Activated CD4-positive, CD25-positive, alpha-beta regulatory T cell treated with anti-CD3 and anti-CD28 coated beads, Interleukin-2, amount 50 U/mL, for 24 hours (primary cell): ENCODE measurements at places on chromosomes 1 and 21.
A peak's percentile ranks its signal among the peaks of the same experiment; 100 is the strongest.

GRCh38 chr1:94265906-94266305, 28.5 kb upstream of the ARHGAP29 start:
- ATAC-seq, result no peak

DNA sequence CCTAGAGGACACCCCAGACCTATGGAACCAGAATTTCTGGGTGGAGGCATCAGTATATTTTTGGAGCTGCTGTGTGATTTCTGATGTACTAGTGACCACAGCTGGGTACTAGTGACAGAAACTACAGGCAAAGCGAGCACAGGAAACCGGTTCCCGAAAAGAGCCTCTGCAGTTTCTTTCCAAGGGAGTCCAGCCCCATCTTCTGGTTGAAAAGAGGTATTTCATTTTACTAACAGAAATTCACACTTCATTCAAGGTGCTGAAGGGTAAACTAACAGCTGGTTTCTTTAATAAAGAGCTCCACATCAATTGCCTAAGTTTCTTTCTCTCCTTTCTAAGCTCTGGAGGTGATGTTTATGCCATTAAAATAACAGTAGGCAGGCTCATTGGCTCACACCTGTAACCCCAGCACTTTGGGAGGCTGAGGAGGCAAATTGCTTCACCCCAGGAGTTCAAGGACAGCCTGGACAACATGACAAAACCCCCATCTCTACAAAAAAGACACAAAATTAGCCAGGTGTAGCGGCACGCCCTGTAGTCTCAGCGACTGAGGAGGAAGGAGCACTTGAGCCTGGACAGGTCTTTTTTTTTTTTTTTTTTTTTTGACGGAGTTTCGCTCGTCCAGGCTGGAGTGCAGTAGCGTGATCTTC, 22.0 kb downstream of the THAP3 start:
- no peak for ATAC-seq

- no peak for ATAC-seq
Observed at GRCh38 chr1:46587069-46587468, 17.0 kb downstream of the MKNK1 start.

- peak; percentile 50 for ATAC-seq
Observed at GRCh38 chr21:41953831-41954653, at the start of gene C2CD2. TSS of gene C2CD2 (minus strand) at chr21:41954018. CDS start at chr21:41953648, 370 bp downstream.

- no peak for ATAC-seq
Observed at GRCh38 chr1:29330856-29331255, 94.5 kb downstream of the PTPRU start.

DNA sequence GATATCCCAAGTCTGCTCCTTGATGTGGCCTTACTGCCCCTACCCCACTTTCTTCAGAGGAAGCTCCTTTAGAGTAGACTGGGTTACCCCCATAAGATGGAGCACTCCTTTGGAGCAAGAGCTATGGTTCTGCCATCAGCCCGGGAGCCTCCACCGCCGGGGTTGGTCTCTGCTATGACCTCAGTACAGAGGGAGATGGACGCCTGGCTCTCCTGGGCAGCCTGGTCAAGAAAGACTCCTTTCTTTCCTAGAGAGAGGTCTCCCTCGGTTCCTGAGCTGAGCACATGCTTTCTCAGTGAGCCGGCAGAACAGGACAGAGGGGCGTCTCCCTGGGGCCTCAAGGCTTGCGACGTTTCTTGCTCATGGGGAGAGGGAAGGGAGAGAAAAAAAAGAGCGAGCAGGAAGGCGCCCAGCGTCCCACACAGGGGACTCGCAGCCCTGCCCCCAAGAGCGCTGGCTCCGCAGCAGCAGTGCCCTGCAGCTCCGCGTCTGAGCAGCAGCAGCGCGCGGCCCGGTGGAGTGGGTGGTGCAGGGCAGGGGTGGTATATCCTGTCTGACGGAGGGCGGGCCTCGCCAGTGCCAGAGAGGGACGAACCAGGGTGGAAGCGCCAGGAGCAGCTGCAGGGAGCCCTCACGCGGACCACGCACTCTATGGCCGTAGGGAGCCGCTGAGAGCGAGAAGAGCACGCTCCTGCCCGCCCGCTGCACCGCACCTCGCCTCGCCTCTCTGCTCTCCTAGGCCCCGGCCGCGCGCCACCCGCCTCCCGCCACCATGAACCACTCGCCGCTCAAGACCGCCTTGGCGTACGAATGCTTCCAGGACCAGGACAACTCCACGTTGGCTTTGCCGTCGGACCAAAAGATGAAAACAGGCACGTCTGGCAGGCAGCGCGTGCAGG, at the start of gene PKP1:
PKP1 (plus strand) TSS at position 576 of the 899 bp plus-strand sequence; CDS start at position 773, 197 bp downstream.
- ATAC-seq, result peak; percentile 35

- no peak for ATAC-seq
Observed at GRCh38 chr1:158153746-158154444, 26.8 kb upstream of the CD1D start.

DNA sequence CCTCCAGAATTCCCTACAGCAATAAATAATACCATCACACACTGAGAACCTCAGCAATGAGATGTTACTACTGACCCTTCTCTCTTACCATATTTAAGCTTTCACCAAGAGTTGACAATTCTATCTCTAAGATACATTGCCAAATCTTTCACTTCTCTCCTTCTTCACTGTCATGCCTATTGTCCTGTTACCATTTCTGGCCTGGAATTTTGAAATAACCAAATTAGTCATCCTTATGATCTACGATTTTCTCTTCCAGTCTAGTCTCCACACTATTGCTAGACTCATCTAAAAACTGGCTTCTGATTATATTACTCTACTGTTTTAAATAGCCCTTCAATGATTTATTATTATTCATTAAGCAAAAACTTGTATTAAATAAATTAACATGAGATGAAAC, 656.1 kb upstream of the ADGRL4 start:
- no peak for ATAC-seq

GRCh38 chr1:95353194-95353593, 119.2 kb downstream of the RWDD3 start:
- ATAC-seq, result no peak

DNA sequence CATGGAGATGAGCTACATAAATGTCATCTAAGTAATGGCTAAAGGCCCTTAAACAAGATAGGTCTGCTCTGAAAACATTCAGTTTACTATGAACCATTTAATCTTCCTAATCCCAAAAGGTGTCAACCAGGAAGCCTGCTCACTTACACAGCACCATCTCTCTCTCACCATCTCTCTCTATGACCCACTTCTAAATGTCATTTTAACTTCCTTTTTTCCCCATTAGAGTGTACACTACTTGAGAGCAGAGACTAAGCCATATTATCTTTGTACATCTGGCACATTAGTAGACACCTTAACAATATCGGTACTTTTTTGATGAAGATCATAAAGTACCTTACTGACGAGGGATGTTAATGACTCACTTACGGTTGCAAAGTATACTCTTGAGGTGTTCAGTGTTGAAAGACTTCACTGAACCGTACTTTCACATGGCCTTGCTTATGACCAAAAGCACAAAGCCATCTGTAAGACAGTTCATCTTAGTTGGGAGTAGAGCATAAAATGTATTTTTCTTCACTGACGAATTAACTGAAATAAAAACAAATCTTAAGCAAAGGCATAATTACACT, 25.4 kb downstream of the FBXO42 start:
- peak; percentile 71 for ATAC-seq

GRCh38 chr1:203447151-203447550, 28.5 kb upstream of the PRELP start:
- no peak for ATAC-seq

DNA sequence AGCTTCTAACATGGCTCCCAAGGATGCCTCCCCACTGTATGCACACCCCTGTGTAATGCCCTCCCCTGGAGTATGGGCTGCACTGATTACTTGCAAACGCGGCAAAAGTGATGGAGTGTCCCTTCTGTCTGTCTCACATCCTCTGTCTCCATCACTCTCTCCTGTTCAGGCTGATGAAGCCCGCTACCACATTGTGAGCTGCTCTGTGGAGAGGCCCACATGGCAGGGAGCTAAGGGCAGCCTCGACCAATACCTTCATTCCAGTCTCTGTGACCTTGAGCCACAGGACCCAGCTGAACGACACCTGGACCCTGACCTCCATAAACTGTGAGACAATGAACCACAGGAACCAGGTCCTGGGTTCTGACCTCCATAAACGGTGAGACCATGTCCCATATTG, 154.1 kb upstream of the ETV3 start:
- no peak for ATAC-seq

DNA sequence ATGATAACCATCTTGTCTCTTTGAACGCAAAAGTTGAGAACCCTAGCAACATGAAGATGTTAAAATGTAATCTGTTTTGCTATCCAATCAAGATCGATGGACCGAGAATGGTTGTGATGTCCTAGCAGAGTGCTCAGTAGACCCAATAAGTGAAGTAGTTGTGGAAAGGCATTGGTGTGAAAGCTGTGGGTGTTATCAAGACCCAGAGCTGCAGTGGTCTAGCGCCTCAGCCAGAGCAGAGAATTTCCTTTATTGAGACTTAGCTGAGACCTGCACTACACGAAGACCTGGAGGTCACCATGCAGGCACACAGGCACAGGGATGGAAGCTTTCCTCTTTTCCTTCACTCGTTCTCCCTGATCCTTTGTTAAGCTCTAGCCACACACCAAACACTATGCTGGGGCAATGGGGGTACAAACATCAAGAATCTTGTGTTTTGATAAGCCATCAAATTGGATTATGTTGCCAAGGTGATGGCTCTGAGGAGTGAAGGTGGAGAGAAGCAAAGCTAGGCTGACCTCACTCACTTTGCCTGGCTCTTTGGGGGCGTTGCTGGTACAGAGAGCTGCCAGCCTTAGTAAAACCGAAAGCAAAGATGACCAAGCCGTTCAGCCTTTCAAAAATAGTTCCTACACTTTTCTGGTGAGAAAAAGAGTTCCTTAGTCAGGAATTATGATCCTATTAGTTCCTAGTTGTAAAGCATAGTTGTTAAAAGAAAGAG, 24.1 kb downstream of the METTL13 start:
- ATAC-seq, result no peak

DNA sequence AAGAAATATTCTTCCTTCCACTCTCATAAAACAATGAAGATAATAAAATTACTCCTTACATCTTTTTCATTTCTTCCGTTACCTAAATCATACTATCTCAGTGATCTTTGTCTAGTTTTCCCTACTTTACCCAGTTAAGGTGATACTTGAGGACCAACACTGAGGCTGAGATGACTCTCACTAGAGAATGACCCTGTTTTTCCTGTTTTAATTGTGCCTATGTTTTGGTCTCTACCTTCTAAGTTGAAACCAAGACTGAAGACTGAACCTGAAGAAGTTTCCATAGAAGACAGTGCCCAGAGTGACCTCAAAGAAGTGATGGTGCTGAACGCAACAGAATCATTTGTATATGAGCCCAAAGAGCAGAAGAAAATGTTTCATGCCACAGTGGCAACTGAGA, 25.1 kb downstream of the AIM2 start:
- ATAC-seq, result no peak

- peak; percentile 61 for ATAC-seq
Observed at GRCh38 chr1:145845144-145845513, 301 bp upstream of the NUDT17 start.

GRCh38 chr1:241926141-241926540, 31.4 kb upstream of the BECN2 start:
- no peak for ATAC-seq

DNA sequence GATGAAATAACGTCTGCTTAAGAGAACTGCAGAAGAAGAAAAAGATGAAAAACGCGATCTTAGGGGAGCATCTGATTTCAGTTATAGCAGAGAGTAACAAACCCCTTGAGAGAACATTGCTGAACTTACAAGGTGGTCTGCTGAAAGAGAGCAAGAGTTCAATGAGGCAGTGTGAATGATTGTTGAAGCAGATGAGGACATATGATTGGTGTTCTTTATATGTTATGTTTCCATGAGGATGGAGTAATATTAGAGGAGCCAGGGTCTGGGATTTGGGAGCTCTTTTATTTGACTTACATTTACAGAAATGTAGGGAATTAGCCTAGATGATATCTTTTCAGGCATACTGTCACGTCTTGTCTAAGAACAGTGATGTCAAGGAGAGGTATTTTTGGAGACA, 1302.0 kb downstream of the KCNT2 start:
- ATAC-seq, result no peak

GRCh38 chr1:167722152-167722869, 529 bp downstream of the MPZL1 start:
- peak; percentile 44 for ATAC-seq

GRCh38 chr21:33755354-33755753, 113.1 kb downstream of the ITSN1 start:
- no peak for ATAC-seq

DNA sequence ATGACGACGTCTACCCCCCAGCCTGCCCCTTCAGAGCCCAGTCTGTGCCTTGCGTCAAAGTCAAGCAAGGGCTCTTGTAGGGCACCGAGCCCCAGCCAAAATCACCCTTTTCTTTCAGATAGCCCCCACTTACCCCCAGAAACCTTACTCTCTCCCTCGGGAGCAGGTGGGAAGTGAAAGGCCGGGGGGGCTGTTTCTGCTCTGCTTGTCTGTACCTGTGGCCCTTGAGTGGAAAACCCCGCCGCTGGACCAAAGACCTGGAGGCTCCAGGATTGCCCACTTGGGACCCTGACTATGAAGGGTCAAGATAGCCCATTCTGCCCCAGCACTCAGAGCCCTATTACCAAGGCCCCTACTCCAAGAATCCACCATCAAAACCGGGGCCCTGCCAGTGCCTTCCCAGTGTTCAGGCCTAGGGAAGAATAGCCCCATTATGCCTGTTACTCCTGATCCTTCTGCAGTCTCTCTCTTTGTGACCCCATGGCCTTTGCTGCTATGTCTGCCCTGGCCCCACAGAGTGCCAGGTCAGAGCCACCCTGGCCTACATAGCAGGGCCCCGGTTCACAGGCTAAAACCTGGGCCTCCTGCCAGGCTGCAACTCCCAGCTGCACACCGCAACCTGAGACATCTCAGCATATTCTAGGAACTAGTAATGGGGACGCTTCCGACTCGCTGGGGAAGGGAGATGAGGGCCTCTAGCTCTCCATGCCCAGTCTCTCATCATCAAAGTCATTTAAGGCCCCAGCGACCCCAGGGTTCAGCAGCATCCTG, 22.2 kb upstream of the HPDL start:
- ATAC-seq, result no peak

DNA sequence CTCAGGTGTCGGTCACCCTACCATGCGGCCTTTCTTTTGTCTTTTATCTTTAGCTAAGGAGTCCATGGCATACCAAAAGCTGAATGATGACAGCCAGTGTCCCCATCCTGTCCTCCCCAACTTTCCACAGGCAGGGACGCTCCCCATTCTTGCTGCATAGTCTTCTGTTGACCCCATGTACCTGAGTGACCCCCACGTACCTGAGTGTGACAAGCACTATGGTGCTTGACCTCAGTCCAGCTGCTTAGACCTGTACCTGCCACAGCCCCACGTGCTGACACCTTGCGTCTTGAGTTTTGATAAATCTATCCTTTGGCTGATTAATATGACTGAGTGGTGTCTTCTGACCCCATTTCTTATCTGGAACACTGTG, 26.9 kb downstream of the SKI start:
- no peak for ATAC-seq

DNA sequence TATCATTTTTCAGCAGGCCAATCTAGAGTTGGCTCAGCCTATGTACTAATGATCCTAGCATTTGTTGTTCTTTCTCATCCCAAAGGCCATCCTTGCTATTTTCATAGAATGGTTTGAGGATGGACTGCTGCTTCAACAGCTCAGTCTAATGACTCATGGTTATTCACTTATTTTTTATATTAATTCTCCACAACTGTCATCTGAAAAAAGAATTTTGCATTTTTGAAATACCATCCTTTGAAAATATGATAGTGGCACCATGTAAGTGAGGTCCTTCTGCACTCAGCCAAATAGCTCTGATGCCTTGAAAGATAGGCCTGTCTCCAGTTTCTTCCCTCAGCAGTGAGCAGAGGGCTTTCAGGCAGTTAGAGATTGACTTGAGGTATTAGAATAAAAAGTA, 377.5 kb downstream of the LMO4 start:
- ATAC-seq, result no peak

GRCh38 chr1:59414406-59415133, 117.7 kb downstream of the FGGY start:
- no peak for ATAC-seq
